Stimulated activated CD4-positive, alpha-beta T cell treated with anti-CD3 and anti-CD28 coated beads, Interleukin-1b, Interleukin-23, amount 100 ng/mL, for 4 hours (primary cell): ENCODE measurements at places on chromosomes 6 and 20.

- DNase-seq = no peak
These were observed 20.7 kb downstream of the TENT5A start for GRCh38 chr6:81731814-81732213.

- no peak for DNase-seq
These were observed 61.0 kb upstream of the CDH4 start for GRCh38 chr20:61191096-61191495.

GRCh38 chr20:24598996-24599395 lies 129.6 kb downstream of the SYNDIG1 start:
- DNase-seq = no peak

DNA sequence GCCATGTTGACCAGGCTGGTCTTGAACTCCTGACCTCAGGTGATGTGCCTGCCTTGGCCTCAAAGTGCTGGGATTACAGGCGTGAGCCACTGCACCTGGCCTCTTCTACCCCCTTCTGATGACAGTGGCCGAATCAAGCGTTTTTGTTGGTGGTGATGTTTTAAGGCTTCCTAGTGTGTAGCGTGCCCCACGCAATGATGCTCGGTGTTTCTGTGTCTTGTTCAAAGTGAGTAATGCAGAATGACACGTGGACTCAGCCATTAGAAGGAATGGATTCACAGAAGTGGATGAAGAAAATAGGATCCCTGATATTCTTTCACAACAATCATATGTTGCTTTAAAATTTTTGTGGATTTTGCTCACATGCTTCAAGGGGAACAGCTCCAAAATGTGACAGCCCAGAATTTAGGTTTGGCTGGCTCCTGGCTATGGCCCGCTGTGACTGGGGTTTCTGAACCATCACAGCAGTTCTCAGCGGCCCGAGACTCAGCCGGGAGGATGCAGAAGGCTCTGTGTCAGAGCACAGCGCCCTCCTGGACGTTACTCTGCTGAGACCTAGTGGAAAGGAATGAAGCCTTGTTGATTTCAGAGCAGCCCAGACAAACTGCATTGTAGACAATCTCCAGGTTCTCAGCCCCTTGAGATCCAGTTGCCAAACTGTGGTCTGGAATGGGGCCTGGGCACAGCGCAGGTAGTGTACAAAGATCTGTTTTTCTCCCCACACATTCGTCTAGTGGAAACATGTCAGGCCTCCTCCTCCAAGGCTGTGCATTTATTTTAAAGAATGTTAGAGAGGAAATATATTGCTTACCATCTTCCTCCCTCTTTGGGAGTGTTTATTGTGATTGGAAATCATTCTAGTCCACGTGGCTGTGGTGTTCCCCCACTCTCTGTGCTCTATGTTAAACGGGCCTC lies 57.6 kb upstream of the TIAM2 start:
- DNase-seq = no peak

DNA sequence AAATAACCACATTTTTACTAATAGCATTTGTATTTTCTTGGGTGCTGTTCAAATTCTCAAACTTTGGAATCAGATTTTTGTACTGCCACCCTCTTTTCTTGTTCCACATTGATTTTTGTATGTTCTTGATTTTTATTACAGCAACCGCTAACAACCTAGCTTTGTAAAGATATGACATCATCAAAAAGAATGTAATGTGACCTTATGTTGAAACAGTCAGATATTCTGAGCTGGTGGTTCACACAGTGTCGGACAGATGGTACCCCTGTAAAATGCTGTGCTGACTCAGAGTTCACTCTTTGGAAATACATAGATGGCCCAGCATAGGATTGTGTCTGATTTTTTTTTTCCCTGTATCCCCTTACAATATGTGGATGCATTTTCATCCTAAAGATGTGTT lies 118.9 kb downstream of the QKI start:
- no peak for DNase-seq

GRCh38 chr6:154785075-154785474 lies 51.9 kb downstream of the SCAF8 start:
- no peak for DNase-seq

DNA sequence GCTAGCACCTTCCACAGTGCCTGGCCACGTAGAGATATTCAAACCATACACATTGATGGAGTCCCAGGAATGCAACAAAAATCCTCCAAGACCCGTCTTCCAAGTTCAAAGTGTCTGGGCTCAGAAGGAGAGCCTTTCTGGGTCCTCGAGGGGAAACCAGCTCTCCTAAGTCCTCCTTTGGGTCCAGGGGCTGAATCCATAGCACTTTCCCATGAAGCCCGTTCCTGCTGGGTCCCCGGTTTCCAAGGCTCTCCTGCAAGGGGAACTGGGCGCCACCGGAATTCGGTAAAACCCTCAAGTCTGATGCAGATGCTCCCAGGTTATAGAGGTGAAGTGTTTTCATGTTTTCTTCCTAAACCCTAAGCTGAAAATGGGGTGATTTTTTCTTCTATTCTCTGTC lies 101.2 kb upstream of the SNX9 start:
- DNase-seq = no peak

DNA sequence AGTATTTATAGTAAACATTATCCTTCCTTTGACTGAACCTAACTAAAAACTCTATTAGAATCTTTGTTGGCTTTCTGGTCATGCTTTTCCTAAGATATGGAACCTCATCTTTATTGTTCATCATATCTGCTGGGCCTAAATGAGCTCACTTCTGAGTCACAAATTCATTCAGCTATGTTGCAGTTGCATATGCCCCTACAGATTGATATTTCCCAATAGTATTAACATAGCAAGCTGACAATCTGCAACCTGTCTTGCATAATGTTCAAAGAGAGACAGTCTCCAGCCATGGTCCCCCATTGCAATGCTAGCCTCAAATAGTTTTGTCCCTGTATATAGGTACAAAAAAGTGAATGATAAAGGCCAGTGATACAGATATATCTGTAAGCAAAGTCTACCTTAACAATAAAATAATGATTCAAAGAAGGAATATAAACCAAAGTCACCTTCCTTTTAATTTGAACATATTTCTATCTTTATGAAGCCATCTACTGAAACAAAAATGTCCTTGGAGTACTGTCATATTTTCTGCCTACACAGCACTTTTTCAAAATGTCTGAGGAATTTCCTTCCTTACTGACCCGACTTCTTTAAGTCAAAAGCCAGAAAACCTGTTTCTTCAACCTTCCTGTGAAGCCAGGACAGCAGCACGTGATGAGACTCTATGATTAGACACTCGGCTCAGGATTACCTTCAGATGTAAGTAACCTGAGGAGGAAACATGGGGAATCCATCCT lies 140.7 kb downstream of the UBE3D start:
- DNase-seq = no peak

GRCh38 chr20:49785852-49786175 lies 26.8 kb upstream of the SLC9A8 start:
- DNase-seq = no peak

DNA sequence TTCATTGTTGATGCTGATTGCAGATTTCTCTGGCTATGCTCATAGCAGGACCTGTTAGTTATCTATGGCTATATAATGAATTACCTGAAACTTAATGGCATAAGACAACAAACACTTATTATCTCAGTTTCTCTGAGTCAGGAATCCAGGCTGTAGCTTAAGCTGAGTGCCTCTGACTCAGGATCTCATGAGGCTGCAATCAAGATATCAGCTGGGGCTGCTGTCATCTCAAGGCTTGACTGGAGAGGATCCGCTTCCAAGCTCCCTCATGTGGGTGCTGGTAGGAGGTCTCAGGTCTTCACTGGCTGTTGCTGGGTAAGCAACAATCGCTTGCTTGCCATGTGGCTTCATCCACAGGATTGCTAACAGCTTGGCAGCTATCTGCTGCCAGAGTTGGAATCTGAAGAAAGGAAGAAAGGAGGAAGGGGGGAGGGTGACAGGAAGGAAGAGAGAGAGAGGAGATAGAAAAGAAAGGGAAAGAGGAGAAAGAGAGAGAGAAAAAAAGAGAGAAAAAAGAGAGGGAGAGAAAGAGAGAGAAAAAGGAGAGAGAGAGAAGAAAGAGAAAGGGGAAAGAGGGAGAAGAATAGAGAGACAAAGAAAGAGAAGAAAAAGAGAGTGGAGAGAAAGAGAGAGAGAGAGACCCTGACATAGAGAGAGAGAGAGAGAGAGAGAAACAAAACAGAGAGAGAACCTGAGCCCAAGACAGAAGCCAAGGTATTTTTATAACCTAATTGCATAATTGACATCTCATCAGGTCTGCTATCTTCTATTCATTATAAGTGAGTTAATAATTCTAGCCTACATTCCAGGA lies 579.0 kb upstream of the BTBD3 start:
- no peak for DNase-seq

DNA sequence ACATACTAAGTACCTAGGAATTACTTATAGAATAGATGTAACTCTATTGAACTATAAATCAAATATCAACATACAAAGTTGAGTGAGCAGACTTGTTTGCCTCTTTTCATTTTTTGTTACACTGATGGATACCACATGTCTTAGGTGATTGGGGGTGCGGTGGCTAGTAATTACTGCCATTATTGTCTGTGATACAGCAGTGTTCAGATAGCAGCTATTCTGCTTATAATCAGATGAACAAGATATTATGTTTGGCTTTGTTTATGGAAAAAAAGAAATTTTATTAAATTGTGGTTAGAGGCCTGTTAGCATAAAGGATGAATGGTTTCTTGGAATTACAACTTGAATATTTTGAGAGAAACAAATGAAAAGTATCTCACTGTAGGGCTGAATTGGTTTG lies 55.9 kb downstream of the KCNQ5 start:
- no peak for DNase-seq

- DNase-seq = no peak
These were observed 194.8 kb downstream of the FRK start for GRCh38 chr6:115865914-115866313.

DNA sequence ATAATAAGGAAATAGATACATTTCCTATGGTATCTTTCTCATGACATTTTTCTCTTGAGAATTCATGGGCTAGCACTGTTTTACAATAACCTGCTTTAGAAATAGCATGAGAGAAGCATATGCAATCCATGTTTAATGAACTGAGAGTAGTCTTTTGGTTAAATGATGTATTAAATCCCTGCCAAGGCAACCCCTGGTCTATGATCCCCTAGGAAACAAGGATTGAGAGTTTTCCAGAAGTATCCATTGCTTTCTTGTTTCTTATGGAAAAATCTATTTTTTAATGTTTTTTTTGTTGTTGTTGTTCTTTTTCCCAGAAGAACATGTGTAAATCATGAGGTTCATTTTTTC lies 390.5 kb upstream of the HSF2 start:
- DNase-seq = no peak

- DNase-seq = no peak
These were observed 5.8 kb upstream of the SIM1 start for GRCh38 chr6:100470422-100471120.

- DNase-seq = no peak
These were observed 70.6 kb upstream of the EYA4 start for GRCh38 chr6:133170602-133171001.

DNA sequence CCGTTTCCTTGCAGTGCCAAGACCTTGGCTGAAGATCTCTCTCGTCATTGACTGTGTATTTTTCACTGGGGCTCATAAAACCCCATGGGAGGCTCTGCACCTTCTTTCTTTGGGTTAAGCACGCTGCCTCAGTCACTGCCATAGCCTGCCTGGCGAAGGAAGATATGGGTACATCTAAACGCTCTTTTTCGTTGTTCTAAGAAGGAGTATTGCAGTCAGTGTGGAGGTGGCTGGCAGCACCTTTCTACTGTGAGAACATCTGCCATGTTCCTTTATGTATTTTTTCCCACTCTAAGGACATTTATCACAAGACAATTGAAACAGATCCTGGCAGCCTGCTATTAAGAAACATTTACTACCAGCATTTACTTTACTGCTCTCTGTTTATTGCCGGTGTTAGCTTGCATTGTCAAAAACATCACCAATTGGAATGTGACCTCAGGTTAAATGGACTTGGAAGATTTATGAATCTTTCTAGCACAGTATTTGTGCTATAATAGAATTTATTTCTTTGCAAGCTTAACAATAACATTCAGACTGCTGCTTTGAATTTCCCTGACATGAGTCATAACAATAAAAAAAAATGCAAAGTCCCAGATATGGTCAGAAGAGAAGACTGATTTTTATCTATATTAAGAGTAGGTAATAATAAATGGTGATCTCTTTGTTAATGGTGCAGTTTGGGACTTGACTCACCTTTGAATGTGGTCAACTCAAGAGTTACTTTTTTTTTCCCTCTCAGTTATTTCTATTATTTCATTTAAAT lies 62.2 kb upstream of the CLDN20 start:
- no peak for DNase-seq

GRCh38 chr20:57276221-57276620 lies 9.8 kb upstream of the BMP7 start:
- DNase-seq = no peak

DNA sequence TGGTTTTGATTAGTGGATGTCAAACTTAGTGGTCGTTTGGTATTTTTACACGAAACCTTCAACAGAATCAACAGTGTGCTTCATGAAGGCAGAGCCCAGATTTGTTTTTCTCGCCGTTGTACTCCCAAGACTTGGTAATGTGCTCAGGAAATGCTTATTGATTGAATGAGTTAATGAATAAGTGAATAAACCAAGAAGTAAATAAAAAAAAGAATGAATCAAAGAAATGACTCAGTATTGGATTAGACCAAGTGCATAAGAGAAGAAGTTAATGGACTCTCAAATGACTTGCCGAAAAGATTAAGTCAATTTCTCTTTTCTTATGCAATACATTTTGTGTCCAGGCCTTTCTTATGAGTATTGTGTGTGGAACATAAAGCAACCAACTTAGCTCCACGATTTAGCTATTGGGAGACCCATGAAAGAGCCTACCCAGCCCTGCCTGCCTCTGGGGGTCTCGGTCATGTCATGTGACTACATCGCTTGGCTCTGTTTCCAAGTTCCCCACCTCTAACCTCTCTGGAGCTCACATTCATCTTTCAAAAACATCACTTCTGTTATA lies 10.6 kb upstream of the FUCA2 start:
- no peak for DNase-seq

- no peak for DNase-seq
These were observed 715.0 kb downstream of the TFAP2A start for GRCh38 chr6:9699888-9700287.

- DNase-seq = no peak
These were observed 15.8 kb downstream of the PDE7B start for GRCh38 chr6:135867332-135867731.

DNA sequence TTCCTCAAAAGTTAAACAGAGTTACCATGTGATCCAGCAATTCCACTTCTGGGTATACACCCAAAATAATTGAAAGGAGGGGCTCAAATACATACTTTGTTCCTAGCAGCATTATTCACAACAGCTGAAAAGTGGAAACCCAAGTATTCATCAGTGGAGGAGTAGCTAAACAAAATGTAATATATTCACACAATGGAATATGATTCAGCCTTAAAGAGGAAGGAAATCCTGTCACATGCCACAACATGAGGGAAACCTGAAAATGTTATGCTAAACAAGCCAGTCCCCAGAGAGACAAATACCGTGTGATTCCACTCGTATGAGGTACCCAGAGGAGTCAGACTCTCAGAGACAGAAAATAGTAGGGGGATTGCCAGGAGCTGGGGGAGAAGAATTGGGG lies 44.5 kb downstream of the PXDC1 start:
- DNase-seq = no peak

- no peak for DNase-seq
These were observed 8.6 kb downstream of the CD83 start for GRCh38 chr6:14126191-14126590.
